Natural killer cell (primary cell): ENCODE measurements at places on chromosomes 7 and 10. TPM values are rescaled to one million over a fixed set of nuclear protein-coding genes. Genes with fewer than 3 reads are reported as not detected.
A peak's percentile ranks its signal among the peaks of the same experiment; 100 is the strongest.

GOLGA7B gene
- 4.1 TPM for total RNA-seq

- peak; percentile 71 for DNase-seq
These were observed 22.5 kb downstream of the CFAP43 start for GRCh38 chr10:104209575-104210198.

SFRP5 gene
- not detected for total RNA-seq

GRCh38 chr7:76364198-76364584 is 5.4 kb upstream of the YWHAG start:
- DNase-seq, result no peak

DNA sequence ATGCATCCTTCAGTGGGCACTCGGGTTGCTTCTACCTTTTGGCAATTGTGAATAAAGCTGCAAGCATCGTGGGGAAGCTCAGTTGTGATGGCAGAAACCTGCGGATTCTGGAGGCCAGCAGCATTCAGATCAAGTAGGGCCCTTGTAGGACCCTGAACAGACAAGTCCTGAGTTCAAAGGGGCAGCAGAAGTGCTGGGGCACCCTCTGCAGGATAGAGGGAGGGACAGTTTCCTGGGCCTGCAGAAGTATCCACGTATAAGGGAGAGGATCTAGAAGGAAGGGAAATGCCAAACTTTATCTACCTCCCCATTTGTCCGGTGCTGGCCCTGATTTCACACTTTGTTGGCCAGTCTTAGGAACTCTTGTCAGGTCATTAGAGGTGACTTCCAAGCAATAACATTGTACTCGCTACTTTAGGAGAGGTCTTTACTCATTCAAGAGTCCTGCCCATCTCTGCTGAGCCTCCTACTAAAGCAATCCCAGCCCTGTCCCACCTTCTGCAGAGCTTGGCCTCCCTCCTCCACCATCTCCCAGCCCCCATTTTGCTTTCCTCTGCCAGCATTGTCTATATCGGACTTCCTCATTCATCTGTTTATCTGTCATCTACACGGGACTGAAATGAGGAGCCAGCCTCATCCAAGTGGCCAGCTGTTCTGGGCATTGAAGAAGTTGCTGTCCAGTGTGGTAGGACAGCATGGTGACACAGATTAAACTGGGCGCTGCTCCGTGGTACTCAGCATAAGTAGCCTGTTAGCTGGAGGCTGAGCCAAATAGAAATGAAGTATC is 26.6 kb upstream of the R3HCC1L start:
- DNase-seq, result no peak

CALML5 gene
- not detected for total RNA-seq

NAPEPLD gene
- total RNA-seq, result 5.3 TPM

OR6V1 gene
- not detected for total RNA-seq

DNA sequence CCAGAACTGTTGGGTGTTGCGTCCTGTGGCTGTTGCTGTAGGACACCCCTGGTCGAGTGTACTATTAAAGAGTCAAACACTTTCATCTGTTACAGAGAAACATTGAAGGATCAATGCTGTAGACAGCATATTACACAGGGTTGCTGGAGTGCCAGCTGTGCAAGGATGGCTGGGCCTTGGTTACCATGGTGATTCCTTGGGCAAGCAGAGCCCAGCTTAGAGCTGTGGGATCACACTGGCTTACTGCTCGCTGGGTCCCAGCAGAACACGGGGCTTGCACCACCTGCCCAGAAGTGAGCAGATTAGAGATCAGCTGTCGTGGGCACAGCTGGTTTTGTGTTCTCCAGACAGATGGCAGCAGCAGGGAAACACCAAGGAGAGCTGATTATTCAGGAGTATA is 76.0 kb downstream of the GPR141 start:
- no peak for DNase-seq

DNA sequence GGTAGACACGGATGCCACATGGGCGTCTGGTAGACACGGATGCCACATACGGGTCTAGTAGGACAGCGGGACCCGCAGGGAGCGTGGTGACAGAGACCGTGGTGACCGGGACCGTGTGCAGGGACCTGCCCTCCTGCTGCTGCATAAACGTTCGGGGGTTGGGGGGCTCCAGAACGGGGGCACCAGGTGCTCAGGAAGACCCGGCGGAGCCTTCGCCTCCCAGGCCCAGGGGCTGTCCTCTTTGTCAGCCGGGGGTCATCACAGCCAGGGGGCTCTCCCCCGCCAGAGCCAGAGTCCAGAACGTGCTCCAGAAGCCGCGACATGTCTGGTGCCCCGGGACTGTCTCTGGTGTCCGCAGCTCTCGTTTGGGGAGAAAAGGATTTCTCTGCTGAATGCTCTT is 69.2 kb upstream of the ADGRA1 start:
- no peak for DNase-seq

- DNase-seq, result no peak
These were observed 259.2 kb downstream of the HDAC9 start for GRCh38 chr7:18754766-18755165.

DNA sequence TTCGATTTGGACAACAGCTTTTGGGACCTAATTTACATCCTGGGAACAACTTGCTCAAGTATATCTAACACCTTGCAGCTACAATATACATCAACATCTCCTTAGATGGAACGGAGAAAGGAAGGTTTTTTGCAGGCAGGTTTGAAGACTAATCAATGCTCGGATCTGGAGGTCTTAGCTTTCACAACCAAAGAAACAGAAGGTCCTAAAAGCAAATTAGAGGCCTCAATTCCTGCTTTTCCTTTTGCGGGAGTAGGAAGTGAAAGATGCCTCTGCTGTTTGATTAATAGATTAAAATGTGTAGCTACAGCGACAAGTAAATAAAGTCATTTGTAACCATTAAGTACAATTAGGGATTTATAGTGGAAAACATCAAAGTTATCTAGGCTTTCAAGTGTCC is 3.7 kb upstream of the SP8 start:
- no peak for DNase-seq

GJC3 gene
- total RNA-seq, result not detected

DNA sequence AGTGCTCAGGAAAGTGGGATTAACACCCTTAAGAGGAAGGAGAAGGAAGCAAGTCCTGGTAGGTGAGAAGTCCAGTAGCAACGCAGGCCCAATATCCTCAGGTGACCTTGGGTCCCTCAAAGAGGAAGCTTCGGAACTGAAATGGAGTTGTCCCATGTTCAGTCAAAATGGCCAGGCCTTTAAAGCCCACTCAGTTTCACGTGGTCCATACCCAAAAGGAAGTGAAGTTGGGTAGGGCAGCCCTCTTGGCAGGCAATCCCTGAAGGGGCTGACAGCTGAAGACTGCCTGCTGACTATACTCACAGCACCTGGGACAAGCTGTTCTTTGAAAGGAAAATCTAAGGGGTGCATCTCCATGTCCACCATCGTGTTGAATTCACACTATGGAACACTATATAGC is 3.0 kb downstream of the GSAP start:
- no peak for DNase-seq

NUTM2E gene
- total RNA-seq, result not detected

GRCh38 chr10:4733843-4734224 is 92.2 kb upstream of the AKR1E2 start:
- no peak for DNase-seq

MINDY4 gene
- 1.7 TPM for total RNA-seq

GRCh38 chr10:29553544-29554250 is 81.1 kb downstream of the SVIL start:
- DNase-seq, result no peak
